ENCODE measurements at places on chromosomes 12 and 14. TPM values are rescaled to one million over a fixed set of nuclear protein-coding genes. Genes with fewer than 3 reads are reported as not detected.

GRCh38 chr12:101780599-101780998 lies 41.3 kb upstream of the SYCP3 start:
- H3K4me1 ChIP-seq = peaks cover 35% of the 10 kb centered on the region
- no peaks in the 10 kb centered on the region for H3K27me3 ChIP-seq
- no peak overlapping the region for H3K4me3 ChIP-seq
- DNase-seq = no peak
- H3K27ac ChIP-seq = peak overlapping the region; percentile 64
- peaks cover 10% of the 10 kb centered on the region for H3K36me3 ChIP-seq

DNA sequence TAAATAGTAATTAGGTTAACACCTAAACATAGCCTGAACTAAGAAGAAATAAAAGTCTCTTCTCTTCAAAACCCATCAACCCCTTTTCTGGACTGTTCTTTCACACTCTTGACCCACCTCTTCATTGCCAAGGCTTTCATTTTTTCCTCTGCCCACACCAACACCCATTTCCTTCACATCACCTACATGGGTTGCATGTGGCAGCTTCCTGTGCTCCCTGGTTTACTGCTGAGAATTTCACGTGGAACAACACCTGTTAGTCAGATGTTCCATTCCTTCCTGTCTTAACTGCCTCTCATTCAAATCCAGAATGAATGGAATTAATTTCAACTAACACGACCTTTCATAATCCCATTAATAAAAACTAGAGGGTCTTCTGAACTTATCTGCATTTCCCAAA lies 157.3 kb downstream of the BCAT1 start:
- no peak for DNase-seq
- no peak overlapping the region for H3K27ac ChIP-seq
- H3K27me3 ChIP-seq = peaks cover 9% of the 10 kb centered on the region
- no peak overlapping the region for H3K4me3 ChIP-seq
- peaks cover 30% of the 10 kb centered on the region for H3K4me1 ChIP-seq

Gene STXBP6
- not detected for total RNA-seq

Gene KRT75
- total RNA-seq = not detected

Gene CMTM5
- not detected for total RNA-seq
